CD4-positive, alpha-beta T cell treated with Interleukin-15 for 4 hours (primary cell): ENCODE measurements at places on chromosomes 1 and 21.

DNA sequence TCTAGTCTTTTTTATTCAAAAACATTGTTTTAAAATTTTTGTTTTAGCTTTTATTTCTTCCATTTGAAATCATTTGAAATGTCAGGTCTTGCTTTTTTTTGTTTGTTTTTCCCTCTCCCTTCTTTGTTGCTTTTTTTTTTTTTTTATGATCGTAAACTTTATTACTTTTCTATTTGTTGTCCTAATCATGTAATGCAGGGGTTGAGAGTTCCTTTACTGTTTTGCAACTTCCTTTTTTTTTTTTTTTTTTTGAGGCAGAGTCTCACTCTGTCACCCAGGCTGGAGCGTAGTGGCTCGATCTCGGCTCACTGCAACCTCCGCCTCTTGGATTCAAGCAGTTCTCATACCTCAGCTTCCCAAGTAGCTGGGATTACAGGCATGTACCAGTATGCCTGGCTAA, 24.8 kb downstream of the IVNS1ABP start:
- DNase-seq: no peak

- no peak for DNase-seq
Measured at GRCh38 chr1:116067566-116067890, 43.7 kb upstream of the MAB21L3 start.

- no peak for DNase-seq
Measured at GRCh38 chr1:51415963-51416362, 85.6 kb upstream of the TTC39A start.

- DNase-seq: no peak
Measured at GRCh38 chr1:164701189-164701761, 142.3 kb downstream of the PBX1 start.

- no peak for DNase-seq
Measured at GRCh38 chr1:213120961-213121360, 69.9 kb downstream of the RPS6KC1 start.

- no peak for DNase-seq
Measured at GRCh38 chr1:188065917-188066316, 1237.2 kb downstream of the PLA2G4A start.

- no peak for DNase-seq
Measured at GRCh38 chr1:7469255-7469938, 301.7 kb upstream of the VAMP3 start.

GRCh38 chr1:47978486-47978885, 18.7 kb downstream of the TRABD2B start:
- no peak for DNase-seq

DNA sequence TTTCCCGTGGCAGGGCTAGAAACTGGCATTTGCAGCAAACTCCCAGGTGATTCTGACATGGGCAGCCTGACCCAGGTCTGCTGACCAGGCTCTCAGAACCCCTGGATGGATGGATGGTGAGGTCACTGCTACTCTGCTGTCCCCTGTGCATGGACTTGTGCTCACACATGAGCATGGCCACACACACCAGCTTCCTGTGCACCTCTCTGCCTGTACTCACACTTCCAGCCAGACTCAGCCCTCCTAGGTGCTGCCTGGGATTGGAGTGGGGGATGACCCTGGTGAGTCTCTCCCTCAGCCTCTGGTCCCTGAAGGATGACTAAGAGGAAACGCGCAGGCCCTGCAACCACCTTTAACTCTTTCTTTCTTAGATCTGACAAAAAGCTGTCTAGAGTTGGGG, 361.1 kb downstream of the HHAT start:
- DNase-seq: no peak

DNA sequence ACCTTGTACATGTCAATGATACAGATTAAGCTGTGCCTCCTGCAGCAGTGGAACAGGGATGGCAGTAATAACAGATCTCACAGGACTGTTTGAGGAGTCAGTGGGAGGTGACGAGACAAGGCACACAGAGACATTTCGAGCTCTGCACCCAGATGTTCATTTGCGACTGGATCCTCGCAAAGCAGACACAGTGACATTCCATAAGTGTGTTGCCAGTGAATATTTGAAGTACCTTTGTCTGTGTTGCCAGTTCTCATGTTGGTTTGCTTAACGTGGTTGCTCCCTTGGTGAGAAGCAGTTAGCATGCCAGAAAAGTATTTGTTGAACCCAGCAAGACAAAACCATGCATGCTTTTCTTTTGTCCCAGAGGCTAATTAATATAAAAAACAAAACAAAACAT, 67.0 kb downstream of the NID1 start:
- no peak for DNase-seq

DNA sequence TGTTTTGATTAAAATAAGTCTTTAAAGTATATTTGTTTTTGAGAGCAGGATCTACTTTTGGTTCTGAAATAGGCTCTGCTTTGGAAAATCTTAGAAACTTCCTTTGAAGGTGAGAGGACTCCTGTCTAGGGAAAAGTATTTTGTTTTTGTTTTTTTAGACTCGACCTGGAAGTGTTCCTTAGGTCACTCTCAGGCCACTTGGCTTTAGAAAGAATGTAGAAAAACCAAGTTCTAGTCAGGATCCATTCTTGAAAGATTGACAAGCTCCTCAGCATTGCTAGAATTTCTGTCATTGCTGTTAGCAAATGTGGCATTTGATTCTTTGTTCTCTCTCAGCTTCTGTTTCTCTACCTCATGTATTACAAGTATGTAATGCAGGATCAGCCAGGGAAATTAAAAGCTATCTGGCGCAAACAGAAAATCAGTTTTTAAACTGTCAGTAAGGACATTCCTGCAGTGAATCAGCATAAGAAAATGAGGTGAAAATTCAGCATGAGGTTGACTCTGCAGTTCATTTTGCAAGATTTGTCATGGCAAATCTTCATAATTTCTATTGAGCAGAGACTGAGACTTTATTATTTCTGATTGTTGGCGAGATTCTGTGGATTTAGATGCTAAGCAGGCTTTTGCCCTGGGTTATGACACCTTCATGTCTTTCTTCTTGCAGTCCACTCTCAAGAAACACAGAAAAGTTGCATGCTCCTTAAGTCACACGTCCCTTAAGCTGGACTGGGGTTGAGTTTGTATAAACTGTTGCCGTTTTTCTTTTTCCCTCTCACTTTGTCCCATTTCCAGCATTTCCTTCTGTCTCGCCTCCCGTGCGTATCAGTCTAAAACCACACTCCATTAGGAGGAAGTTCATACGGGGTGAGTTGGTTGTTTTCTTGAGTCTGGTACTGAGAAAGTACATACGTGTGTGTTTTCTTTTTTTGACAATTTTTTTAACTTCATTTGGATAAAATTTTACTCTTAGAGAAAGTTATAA, 12.6 kb downstream of the NTPCR start:
- DNase-seq: no peak
